Activated CD4-positive, alpha-beta memory T cell treated with anti-CD3 and anti-CD28 coated beads, Interleukin-2, amount 10 ng/mL, durations not matched to agents 7 days and 5 days (primary cell): ENCODE measurements at places on chromosomes 1 and 21.
A peak's percentile ranks its signal among the peaks of the same experiment; 100 is the strongest.

- DNase-seq, result no peak
Measured at GRCh38 chr1:200139661-200140250, 112.2 kb downstream of the NR5A2 start.

DNA sequence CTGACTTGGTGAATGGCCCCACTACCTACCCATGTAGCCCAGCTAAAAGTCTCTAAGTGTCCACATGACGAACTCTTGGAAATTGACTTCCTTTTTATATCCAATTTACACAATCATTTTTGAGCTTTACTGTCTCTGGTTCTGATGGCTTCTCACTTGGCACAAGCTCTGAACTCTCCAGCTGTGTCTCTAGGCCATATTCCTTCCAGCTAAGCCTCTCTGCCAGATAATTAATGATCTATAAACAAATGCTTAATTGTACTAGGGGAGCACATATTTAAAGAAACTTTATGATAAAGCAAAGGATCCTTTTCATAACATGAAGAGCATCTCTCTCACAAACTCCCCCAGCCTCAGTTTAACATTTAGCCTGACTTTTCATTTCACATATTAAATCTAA, 16.3 kb upstream of the BEND5 start:
- DNase-seq, result no peak

DNA sequence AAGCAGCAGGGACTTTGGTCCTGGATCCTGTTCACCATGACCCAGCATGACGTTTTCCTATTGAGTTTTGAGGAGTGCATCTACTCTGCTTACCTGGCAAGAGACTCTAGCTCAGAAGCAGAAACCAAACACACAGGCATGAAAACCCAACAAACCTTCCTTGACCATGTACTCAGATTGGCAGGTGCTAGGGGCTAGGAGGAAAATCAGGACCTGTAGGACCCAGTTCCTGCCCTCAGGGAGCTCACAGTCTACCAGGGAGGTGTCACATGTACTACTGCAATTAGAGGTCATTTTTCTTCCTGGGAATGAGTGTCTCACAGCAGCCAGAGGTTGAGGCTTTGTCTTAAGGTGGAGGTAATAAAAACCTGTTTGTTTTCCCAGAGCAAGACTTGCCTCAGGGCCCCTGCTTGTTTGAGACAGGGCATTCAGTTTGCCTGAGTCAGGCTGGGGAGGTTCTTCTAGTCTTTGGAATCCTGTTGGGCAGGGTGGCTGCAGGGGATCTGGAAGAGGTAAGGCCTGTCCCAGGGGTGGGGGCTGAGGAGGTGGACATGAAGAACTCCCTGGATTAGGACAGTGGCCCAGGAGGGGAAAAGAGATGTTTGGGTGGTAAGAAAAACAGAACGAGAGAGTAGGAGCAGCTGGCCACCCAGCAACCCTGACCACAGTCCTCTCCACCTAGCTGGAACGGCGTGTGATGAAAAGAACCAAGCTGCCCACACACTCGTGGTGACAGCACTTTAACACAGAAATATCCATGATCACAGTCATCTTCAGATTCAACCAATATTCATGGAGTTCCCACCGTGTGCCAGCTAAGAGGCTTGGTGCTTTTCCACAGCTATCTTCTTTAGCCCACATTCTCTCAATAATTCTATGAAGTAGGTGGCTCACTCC, 30.8 kb downstream of the IER5 start:
- DNase-seq, result no peak

- DNase-seq, result no peak
Measured at GRCh38 chr21:26404288-26404687, 168.8 kb downstream of the CYYR1 start.

GRCh38 chr1:10045480-10046355, 13.0 kb downstream of the UBE4B start:
- no peak for DNase-seq

GRCh38 chr21:33380483-33380998, 22.7 kb upstream of the IFNGR2 start:
- DNase-seq, result peak; percentile 88

DNA sequence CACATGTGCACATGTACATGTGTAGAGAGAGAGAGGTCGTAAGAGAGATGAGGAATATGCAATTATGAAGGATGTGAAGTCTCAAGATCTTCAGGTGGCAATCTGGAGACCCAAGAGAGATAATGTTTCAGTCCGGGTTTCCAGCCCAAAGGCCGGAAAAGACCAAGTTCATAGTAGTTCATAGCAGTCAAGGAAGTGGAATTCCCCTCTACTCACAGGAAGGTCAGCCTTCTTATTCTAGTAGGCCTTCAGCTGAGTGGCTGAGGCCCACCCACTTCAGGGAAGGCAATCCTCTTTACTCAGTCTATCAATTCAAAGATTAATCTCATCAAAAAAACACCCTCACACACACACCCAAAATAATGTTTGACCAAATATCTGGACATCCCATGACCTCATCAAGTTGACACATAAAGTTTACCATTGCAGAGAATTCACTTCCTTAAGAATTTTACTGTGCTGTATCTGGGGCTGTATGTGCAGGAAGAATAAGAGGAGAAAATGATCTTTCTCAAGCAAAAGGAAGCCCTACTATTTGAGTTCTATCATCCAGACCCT, 114.6 kb downstream of the TNFSF18 start:
- no peak for DNase-seq

DNA sequence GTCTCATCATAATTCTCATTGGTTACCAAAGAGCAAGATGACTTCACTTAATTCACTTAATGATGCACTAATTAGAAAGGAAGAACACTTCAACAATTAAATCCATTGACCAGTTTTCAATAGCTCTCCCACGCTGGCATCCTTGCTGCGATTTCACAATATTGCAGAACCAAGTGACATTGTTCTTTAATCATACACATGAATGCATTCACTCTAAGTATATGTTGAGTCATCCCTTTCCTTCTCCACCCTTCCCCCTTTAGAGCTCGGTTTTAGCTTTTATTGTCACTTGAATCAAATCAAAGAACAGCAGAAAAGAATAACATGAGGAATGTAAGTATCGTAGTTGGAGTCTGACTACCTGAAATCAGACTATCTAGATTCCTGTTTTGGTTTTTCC, 233.6 kb upstream of the FMN2 start:
- no peak for DNase-seq

GRCh38 chr1:103162360-103162759, 54.0 kb upstream of the COL11A1 start:
- no peak for DNase-seq

- no peak for DNase-seq
Measured at GRCh38 chr1:204348722-204349121, 11.0 kb downstream of the PLEKHA6 start.

GRCh38 chr1:11379851-11380250, 99.1 kb upstream of the DISP3 start:
- DNase-seq, result no peak

DNA sequence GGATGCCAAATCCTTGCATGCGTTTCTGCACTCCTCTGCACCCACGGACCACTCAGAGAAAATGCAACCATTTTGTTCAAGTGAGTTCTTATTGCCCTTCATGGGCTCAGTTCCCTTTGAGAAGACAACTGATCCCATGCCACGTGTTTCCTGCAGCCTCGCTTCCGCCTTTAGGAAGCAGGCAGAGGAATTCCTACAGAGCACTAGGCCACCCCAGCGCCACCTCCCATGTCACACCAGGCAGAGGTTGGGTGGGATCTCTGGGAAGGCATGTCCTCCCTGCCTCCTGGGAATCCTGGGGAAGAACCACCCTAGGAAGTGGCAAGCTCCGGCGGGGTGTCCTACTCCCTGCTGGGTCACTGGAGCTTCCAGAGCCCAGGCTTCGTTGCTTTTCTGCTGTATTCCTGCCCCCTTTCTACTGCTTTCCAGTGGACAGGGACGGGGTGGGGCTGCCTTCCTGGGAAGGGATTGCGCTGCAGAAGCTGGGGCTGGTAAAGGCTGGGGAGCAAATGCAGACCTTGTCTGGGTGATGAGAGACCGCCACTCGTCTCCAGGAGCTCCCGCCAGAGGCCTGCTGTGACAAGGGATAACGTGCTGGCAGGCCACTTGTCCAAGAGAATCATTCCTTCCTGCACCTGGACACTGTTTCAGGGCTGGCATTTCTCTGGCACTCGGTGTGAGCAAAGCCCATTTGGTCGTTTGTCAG, 478.2 kb upstream of the VAMP3 start:
- DNase-seq, result no peak

GRCh38 chr1:153354515-153355193, 3.0 kb upstream of the S100A9 start:
- DNase-seq, result no peak

- DNase-seq, result no peak
Measured at GRCh38 chr1:209421186-209421585, 162.3 kb upstream of the CAMK1G start.

GRCh38 chr1:247409869-247410544, 6.0 kb upstream of the NLRP3 start:
- DNase-seq, result no peak

- no peak for DNase-seq
Measured at GRCh38 chr1:8216005-8216404, 101.9 kb upstream of the SLC45A1 start.

DNA sequence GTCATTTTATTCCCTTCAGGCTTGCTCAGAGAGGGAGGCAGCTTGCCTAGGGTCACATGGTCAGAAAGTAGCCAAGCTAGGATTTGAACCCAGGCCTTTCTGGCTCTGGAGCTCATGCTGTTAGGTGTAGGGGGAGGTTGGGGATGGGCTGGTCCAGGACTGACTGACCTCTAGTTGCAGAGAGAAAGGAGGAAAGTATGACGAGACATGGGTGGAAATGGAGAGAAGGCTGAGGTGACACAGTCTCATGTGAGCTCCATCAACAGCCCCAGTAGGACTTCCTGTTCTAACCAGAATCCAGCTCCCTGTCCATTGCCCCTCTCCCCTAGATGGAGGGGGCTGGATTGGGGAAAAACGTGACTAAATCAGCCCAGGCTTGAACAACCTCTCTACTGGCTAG, 15.5 kb upstream of the SYNC start:
- DNase-seq, result no peak

DNA sequence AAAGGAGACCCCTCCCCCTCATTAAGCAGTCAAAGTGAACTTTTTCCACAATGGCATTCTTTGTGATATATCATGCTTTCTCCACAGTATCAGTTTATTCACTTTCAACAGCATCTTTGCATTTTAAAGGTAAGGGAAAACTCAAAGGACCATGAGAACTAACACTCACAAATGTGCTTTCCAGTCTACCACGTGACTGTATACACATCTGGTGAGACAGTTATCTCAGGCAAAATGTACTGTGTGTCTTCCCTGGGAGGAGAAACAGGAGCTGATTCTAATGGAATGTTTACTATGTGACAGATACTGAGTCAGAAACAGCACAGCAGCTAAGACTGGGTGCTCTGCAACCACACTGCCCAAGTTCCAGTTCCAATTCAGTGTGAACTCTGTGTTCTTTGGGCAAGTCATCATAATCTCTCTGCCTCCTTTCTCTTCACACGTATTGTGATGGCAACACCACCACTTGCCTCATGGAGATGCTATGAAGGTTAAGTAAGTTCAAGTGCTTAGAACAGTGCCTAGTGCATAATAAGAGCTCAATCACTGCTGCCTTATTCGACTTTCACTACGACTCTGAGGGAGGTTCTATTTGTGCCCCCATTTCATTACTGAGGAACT, 79.0 kb downstream of the SLC45A1 start:
- peak; percentile 39 for DNase-seq
